ENCODE measurements at places on chromosomes 6 and 20. TPM values are rescaled to one million over a fixed set of nuclear protein-coding genes. Genes with fewer than 3 reads are reported as not detected.
A peak's percentile ranks its signal among the peaks of the same experiment; 100 is the strongest.

GRCh38 chr6:136254851-136255466 lies 4.8 kb upstream of the MTFR2 start:
- no peak for DNase-seq
- no peak overlapping the region for H3K4me3 ChIP-seq
- peaks cover 7% of the 10 kb centered on the region for H3K36me3 ChIP-seq
- peaks cover 27% of the 10 kb centered on the region for H3K4me1 ChIP-seq

GRCh38 chr20:41078329-41078728 lies 49.7 kb downstream of the TOP1 start:
- peaks cover 44% of the 10 kb centered on the region for H3K36me3 ChIP-seq
- peaks cover 72% of the 10 kb centered on the region for H3K4me1 ChIP-seq
- peak overlapping the region; percentile 75 for H3K4me3 ChIP-seq
- H3K27ac ChIP-seq, result peak overlapping the region; percentile 71
- H3K27me3 ChIP-seq, result no peaks in the 10 kb centered on the region

DNA sequence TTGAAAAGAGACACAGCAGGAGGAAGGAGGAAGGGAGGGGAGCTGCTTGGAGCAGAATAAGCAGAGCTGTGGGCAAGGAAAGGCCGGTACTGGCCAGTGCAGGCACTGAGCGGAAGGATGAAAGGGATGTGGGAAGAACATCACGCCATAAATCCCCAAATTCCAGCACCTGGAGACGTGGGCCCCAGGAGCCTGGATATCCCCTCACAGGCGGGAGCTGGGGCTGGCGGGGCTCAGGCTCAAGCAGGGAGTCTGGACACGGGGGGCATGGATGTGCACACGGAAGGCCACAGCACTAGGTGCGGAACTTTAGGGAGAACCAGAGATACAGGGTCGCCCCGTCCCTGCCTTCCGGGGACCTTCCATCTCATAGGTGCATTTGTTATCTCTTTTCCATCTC lies 7.5 kb upstream of the RPP40 start:
- H3K27ac ChIP-seq, result no peak overlapping the region
- H3K36me3 ChIP-seq, result peaks cover 13% of the 10 kb centered on the region
- DNase-seq, result no peak
- no peak overlapping the region for H3K4me3 ChIP-seq

GRCh38 chr6:30719791-30720737 lies at the start of gene TUBB:
Gene TUBB, plus strand, starts transcription at chr6:30720352. Its CDS starts 155 bp downstream, at chr6:30720507.
- peaks cover 64% of the 10 kb centered on the region for H3K4me1 ChIP-seq
- peak within 1 kb of the TSS; percentile 89 for H3K4me3 ChIP-seq
- H3K36me3 ChIP-seq, result peaks cover 70% of the 10 kb centered on the region
- H3K27me3 ChIP-seq, result peaks cover 20% of the 10 kb centered on the region

DNA sequence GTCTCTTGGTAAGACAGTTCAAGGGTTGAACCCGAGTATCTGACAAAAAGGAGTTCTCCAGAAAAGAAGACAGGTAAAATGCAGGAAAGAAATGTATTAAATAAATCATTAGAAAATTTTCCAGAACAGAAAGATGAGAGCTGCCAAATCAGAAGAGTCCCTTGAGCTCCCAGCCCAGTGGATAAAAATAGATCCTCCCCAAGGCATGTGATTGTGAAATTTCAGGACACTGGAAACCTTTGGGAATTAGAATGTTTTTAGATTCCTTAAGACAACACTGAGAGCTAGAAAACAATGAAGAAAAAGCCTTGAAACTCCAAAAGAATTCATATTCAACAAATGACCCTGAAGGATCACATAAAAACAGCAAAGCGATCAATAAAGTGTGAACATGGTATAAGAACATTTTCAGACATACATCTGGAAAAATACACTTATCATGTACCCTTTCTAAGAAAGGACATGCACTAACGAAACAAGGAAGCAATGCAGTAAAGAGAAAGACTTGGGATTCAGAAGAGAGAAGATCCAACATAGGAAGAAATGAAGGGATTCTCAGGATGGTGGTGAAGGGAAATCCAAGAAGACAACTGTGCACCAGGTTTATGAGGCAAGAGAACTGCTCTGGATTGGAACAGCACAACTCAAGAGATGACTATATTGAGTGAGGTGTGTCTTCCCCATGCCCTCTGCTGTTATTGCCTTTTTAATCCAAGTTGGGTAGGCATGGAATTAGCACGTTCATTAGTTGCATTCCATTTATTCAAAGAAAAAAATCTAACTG lies 390.4 kb downstream of the SYNE1 start:
- H3K27me3 ChIP-seq, result peaks cover 2% of the 10 kb centered on the region
- peaks cover 27% of the 10 kb centered on the region for H3K4me1 ChIP-seq

The PSMB1 gene
- total RNA-seq, result 264 TPM

- H3K27me3 ChIP-seq, result peaks cover 15% of the 10 kb centered on the region
- H3K4me3 ChIP-seq, result no peak overlapping the region
- no peaks in the 10 kb centered on the region for H3K36me3 ChIP-seq
- no peak overlapping the region for H3K27ac ChIP-seq
- no peak for DNase-seq
- H3K4me1 ChIP-seq, result no peaks in the 10 kb centered on the region
These were observed 57.1 kb downstream of the SLC35D3 start for GRCh38 chr6:136979206-136979605.
